ENCODE measurements at places on chromosomes 5 and 9.

GRCh38 chr9:79524266-79524665, 47.5 kb upstream of the TLE4 start:
- DNase-seq = no peak

- no peak for DNase-seq
These were observed 68.4 kb downstream of the ANKRD33B start for GRCh38 chr5:10632110-10632761.

- DNase-seq = no peak
These were observed 40.1 kb downstream of the ALDH1A1 start for GRCh38 chr9:72912476-72913381.

- no peak for DNase-seq
These were observed 21.4 kb downstream of the PTPN3 start for GRCh38 chr9:109476642-109477257.

DNA sequence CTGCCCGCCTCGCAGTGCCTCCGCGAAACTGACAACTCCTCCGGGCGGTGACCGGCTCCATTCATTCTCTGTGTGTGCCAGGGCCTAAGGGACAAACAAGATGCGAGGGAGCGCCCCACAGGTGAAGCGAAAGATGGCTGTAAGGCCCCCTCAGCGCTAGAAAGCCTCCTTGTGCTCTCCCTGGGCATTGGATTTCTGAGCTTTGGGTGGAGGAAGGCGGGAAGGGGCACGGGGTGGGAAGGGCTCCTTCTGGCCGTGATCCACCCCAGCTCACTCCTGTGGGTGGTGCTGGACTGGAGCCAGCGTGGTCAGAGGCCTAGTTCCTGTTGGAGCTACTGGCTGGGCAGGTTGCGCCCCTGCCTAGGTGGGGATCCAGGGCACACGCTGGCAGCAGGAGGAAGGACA, 943 bp downstream of the GALNT12 start:
- DNase-seq = no peak

DNA sequence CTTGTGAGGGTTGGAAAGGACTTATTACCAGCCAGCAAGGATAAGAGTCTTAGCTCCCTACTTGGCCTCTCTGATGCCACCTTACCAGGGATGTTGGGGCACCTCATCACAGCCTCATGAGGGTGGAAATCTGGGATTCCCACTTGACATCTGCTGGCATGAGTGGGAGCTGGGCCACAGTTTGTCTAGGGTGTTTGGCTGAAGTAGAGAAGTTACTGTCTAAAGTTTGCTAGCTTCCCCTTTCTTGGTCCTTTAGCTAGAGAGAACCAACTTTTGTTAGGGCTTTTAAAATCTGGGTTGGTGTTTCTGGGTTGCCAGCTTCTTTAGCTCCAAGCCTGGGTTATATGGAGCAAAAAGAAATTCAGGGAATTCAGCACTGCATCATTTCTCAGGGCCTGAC, 57.5 kb upstream of the GNA14 start:
- no peak for DNase-seq

DNA sequence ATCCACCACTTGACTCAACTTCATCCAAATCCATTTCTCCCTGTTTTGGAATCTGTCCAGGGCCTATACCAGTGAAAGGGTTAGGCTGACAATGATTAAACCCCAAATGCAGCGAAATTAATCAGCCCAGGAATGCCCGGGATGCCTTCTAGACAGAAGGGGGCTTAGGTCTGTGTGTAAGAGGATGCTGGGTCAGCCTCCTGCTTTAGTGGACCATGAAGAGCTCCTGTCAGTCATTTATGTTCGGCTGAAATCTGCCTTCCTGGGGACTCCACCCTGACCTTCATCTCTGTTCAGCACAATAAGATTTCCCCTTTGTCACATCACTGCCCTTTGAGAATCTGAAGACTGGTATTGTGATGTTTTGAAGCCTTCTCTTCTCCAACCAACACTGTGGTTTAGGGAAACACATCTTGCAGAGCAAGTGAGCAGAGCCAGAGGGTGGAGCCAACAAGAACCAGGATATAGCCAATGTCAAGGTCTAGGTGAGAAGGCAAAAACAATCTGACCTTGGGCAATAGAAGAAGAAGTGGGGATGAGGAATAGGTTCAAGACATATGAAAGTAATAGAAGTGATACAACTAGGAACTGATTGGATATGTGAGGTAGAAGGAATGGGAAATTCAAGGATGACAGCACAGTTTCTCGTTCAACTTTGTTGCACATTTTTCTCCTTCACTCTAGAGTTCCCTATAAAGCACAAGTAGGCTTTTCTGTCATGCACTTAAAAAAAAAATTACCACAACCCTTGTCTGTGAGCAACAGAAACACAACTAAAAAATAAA, 234.4 kb downstream of the ARHGAP26 start:
- DNase-seq = no peak

- DNase-seq = no peak
These were observed 294.0 kb downstream of the SEC61B start for GRCh38 chr9:99515895-99516656.

- peak; percentile 74 for DNase-seq
These were observed 13.3 kb upstream of the PITX1 start for GRCh38 chr5:135047347-135047695.

DNA sequence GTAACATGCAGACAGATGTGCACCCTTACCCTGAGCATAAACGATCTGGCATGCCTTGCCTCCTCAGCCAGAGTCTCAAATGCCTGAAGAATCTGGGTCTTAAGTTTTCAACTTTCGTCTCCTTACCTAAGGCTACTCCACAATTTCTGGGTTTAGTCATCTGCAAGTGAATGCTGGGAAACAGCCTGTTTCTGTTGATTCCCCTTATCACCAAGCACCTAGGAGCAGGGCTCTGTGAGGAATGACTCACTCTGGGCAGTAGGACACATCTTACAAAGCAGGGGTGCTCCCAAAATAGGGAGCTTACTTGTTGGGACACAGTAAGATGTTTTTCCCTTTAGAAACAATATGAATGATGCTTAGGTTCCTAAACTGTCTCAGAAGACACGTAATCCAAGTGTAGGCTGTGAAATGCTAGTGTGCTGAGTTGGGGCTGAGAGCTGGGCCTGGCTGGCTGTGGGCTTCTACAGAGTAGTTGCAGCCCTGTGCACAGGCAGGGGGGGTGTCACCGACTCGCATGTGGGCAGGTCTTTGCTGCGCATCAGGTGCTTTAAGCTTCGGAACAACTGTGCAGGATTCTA, 58.0 kb downstream of the DAP start:
- peak; percentile 83 for DNase-seq

GRCh38 chr5:167228134-167228533, 1063.3 kb upstream of the WWC1 start:
- no peak for DNase-seq

- DNase-seq = peak; percentile 51
These were observed 40.2 kb upstream of the TRIM32 start for GRCh38 chr9:116646661-116647514.

DNA sequence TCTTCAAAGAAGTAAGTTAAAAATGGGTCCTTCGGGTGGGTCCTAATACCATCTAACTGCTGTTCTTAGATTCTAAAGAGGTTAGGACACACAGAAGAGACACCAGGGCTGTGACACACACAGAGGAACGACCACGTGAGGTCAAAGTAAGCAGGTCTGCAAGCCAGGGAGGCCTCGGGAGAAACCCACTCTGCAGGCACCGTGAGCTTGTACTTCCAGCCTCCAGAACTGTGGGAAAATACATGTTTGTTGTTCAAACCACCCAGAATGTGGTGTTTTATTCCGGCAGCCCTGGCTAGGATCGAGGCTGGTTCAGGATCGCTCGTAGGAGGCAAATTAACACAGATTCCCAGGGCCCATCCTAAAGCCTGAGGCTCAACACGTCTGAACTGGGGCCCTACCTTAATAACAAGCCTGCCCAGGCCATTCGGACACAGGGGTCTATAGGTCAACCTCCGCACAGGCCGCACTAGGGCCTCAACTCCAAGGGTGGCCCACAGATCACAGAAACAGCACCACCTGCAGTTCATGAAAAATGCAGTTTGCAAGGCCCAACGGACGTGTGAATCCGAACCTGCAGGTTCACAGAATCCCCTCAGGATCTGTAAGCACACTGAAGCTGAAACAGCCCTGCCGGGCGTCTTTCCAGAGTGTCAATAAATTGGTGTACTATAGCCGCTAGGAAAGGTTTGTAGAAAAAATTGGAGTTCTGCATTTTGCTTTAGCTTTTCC, 7.1 kb downstream of the MED10 start:
- peak; percentile 45 for DNase-seq

GRCh38 chr5:135950611-135951010, 4.2 kb downstream of the LECT2 start:
- DNase-seq = no peak

- DNase-seq = no peak
These were observed 241.2 kb downstream of the FAM114A2 start for GRCh38 chr5:153797484-153797883.

DNA sequence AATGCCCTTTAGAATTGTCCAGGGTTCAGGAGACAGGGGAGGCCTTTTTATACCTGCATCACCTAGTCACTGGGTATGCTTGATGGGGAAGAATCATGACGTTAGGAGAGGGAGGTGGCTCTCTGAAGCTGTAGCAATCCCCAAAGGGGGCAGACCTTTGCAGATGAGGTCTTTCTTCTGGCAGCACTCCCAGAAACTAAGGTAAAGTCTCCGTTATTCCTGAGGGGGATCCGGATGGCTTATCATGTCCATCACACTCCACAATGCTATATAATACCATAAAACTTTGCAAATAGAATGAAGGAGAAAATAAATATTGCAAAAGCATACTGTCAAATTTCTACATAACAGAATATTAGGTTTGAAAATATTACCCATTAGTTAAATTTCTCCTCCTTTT, 21.5 kb upstream of the CAST start:
- DNase-seq = no peak

DNA sequence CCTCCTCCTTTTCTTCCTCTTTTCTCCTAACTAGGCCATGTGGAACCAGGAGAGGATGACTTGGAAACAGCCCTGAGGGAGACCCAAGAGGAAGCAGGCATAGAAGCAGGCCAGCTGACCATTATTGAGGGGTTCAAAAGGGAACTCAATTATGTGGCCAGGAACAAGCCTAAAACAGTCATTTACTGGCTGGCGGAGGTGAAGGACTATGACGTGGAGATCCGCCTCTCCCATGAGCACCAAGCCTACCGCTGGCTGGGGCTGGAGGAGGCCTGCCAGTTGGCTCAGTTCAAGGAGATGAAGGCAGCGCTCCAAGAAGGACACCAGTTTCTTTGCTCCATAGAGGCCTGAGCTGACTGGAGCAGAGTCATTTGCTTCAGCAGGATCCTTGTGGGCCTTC, 13.7 kb downstream of the NUDT2 start:
- DNase-seq = no peak
